ENCODE measurements at places on chromosomes 2 and 18.

DNA sequence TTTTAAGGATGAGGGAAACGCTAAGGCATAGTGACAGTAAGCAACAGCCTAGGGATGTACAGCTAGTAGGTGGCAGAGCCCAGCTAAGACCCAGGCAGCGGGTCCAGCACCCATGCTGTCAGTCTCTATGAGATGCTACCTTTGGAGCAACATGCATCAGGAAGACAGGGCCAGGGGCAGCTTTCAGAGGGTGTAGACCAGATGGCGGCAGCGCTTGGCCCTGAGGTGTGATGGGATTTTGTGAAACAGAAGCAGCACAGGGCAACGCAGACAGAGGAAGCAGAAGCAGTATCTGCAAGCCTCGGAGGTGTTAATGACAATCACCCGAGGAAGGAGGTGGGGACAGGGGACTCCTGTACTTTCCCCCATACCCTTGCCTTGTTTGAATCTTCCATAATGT, 43.2 kb downstream of the SDC1 start:
- DNase-seq, result no peak

GRCh38 chr2:65834771-65835475, 402.5 kb upstream of the SPRED2 start:
- DNase-seq, result no peak

DNA sequence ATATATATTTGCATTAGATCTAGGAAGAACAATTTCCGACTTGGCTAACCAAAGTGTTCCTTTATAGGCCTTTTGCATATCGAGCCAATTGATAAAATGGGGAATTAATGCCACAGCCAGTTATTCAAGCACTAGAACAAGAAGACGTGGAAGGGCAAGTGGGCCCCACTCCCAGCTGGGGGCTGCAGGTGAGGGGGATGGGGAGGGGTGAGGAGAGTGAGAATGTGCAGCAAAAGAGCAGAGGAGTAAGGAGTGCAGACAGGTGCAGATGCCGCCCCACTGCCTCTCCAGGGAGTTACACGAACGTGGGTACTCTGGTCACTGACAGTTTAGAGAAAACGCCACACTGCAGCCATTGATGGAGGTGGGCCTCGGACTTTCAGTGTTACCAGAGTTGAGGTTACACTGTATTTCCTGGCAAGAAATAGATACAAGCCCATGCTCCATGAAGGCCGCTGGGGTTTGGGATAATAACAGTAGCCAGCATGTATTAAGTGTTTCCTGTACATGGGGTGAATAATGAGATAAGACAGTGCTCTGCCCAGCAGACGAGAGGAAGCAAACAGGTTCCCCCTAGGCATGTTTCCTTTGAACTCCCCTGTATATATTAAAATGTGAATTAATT, 40.9 kb downstream of the GORASP2 start:
- no peak for DNase-seq

GRCh38 chr2:159773426-159773825, 24.6 kb downstream of the CD302 start:
- no peak for DNase-seq

DNA sequence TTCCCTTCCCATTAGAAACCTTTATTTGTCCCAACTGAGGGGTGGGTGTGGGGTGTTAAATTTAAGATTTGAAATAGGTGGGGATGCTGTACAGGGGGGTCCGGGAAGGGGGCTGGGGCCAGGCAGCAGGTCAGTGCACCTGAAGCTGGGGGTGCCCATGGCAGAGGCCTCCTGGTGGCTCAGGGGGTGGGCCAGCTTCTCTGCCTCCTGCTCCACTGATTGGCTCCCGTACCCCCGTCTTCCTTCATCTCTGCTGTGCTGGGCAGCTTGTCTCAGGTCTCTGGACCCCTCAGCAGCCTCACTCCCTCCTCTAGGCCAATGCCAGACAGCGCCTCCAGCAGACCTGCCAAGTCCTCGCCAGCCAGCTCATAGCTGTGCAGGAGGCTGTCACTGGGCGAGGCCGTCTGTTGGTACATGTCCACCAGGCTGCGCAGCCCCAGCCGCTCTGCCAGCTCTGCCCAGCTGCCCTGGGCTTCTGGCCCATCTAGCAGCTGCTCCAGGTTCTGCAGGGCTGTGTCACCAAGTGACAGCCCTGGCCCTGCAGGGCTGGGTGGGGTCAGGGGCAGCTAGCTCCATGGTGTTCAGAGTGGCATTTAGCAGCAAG, 2.0 kb upstream of the ANKRD62 start:
- no peak for DNase-seq

DNA sequence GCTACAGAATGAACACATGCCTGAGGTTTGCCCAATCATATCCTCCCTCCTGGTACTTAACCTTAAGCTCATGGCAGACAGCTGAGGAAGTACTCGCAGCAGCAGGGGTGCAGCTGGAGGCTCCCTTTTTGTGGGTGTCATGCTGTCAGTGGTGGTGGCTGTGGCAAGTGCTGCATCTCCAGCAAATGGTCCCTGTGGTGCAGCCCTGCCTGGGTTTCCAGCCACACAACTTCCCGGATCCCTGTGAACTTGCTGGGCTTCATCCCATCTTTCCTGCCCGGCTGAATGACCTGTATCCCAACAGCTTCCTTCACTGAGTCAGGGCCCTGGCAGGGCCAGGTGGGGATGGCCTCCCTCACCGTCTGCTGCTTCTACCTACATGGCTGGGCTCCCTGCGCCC, 5.0 kb downstream of the TMEM185B start:
- no peak for DNase-seq
